Ureter (tissue), 1 donor: ENCODE measurements at places on chromosomes 5 and 9.

DNA sequence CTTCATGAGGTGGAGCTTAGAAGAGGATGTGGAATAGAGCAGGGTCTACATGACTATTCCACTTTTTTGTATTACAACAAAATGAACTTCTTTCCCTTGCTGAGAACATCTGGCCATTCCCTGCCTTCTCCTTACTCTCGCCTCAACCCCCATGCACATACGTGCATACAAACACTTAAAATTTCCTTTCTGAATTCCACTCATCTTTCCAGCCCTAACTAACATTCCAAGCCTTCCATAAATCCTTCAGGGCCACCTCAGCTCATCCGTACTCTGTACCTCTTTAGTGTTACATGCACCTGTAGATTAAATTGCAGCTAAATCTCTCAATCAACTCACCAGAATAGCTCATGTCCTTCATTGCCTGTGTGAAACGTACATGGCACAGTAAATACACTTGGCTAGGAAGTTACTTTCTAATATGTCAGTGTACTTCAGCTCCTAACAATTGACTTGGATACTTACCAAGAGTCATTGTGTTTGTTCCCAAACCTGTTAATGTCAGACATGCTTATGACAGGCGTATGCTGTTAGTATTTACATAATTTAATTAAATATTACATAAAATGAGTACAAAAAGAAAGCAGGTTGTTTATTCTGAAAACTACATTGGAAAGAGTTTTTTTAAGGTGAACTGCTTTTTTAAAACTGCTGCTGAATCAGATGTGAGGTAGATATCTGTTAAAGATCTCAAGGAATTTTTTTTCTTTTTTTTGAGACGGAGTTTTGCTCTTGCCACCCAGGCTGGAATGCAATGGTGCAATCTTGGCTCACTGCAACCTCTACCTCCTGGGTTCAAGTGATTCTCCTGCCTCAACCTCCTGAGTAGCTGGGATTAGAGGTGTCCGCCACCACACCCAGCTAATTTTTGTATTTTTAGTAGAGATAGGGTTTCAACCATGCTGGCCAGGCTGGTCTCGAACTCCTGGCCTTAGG is 55.7 kb downstream of the GLIS3 start:
- DNase-seq = no peak

DNA sequence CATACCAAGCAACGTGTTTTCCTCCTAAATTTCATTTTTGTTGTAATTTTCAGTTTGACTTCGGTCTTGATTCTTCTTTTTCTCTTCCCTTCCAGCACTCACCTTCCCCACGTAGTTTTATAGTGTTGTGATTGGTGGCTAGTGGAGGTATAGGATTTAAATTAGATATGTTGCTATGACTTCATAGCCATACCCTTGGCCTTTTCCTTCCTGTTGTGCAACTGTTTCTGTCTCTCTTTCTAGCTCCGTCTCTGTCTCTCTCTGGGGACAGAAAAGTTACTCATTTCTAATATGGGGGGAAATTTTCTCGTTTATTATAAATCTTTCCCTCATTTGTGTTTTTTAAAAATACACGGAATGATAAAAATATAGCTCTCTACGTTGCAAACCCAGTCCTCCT is 20.6 kb upstream of the C5orf24 start:
- no peak for DNase-seq

- no peak for DNase-seq
Measured at GRCh38 chr9:16571127-16571802, 299.2 kb downstream of the BNC2 start.

- DNase-seq = no peak
Measured at GRCh38 chr9:22214497-22215031, 205.5 kb upstream of the CDKN2B start.

DNA sequence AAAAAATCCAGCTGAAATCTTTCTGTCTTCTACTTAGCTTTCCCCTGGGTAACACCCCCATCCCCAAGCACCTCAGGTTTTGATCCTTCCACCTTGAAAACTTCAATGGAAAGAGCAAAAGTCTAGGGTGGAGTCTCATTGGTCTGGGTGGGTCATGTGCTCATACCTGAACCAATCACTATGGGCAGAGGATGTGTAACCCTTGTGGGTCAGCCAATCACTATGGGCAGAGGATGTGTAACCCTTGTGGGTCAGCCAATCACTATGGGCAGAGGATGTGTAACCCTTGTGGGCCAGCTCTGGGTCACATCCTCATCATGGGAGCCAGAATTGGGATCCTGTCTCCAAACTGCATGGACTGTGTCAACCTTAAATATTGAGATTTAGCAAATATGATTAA is 18.5 kb downstream of the NAIF1 start:
- DNase-seq = no peak

DNA sequence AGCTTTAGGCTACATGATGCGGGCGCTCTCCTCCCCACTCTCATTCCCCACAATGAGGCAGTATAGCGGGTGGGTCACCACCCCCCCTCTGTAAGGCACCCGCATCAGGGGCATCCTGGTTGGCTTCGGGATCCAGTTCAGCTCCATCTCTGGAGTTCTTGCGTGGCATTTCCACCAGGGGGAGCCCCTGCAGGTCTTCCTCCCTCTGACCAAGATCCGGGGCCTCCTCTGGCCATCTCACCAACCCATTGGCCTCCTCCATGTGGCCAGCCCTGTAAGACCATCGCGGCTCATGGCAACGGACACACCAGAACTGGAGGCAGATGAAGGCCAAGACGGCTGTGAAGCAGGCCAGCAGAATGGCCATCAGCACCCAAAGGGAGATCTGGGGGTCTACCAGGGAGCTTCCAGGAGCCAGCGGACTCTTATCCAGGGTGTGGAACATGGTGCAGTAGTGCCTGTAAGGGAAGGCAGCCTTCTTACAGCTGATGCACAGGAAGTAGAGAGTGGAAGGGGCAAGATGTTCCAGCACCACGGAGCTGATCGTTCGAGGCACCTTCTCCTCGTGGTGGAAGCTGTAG is 77.0 kb downstream of the CYFIP2 start:
- no peak for DNase-seq

GRCh38 chr5:116982035-116982434 is 407.4 kb upstream of the SEMA6A start:
- DNase-seq = no peak

- DNase-seq = no peak
Measured at GRCh38 chr5:143284002-143284401, 119.5 kb downstream of the NR3C1 start.

GRCh38 chr9:112059966-112060320 is 115.2 kb downstream of the SUSD1 start:
- DNase-seq = no peak

DNA sequence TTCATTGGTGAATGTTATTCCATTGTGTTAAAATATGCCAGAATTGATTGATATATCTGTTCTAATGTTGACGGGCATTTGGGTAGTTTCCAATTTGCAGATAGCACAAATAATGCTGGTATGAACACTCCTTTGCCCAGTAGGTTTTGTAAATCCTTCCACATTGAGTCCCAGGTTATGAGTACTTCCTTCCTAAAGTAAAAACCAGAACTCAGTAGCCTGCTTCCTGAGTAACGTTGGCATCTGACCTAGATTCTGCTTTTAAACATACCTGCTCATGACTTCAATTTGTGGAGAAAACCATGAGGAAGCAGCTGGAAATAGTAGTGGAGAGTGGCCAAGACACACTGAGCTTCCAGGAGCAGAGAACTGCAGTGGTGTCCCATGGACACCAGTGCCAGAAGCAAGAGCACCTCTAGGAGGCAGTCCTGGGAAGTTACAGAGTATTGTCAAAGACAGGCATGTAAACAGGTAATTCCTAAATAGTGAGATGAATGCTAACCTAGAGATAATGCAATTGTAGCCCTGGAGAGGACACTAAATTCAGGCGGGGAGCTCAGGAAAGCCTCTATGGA is 24.3 kb upstream of the RASGRF2 start:
- DNase-seq = no peak

GRCh38 chr5:88287846-88288527 is 19.3 kb upstream of the TMEM161B start:
- DNase-seq = no peak

- no peak for DNase-seq
Measured at GRCh38 chr9:128838338-128838737, 8.7 kb upstream of the SPOUT1 start.

- no peak for DNase-seq
Measured at GRCh38 chr5:24320643-24321042, 324.1 kb downstream of the CDH10 start.

DNA sequence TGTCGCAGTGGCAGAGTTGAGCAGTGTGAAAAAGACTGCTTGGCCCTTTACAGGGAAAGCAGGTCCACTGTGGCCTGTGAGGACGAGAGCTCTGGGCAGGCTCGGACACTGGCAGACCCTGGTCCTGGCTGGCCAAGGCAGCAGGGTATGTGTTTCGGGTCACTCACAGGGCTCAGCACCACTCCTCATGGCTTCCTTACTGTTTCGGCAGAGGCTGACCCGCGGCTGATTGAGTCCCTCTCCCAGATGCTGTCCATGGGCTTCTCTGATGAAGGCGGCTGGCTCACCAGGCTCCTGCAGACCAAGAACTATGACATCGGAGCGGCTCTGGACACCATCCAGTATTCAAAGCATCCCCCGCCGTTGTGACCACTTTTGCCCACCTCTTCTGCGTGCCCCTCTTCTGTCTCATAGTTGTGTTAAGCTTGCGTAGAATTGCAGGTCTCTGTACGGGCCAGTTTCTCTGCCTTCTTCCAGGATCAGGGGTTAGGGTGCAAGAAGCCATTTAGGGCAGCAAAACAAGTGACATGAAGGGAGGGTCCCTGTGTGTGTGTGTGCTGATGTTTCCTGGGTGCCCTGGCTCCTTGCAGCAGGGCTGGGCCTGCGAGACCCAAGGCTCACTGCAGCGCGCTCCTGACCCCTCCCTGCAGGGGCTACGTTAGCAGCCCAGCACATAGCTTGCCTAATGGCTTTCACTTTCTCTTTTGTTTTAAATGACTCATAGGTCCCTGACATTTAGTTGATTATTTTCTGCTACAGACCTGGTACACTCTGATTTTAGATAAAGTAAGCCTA is 15.7 kb downstream of the SQSTM1 start:
- DNase-seq = no peak

GRCh38 chr9:99783799-99784198 is 37.9 kb upstream of the NR4A3 start:
- no peak for DNase-seq

DNA sequence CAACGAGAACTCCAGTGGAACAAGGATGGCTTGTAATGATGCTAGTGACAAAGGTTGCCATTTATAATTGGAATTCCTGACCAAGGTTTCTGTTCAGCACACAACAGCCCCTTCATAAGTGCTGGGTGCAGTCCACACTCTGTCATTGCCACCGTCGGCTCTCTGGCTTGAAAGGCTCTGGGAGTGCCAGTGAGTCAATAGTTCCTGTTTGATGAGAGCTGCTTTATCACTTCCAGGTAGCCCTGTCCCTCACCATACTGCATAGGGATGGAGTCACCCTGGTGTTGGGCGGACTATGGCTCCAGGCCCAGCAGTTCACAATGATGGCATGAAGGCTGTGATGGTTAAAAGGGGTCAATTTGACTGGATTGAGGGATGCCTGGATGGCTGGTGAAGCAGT is 34.6 kb upstream of the SEMA4D start:
- DNase-seq = no peak

DNA sequence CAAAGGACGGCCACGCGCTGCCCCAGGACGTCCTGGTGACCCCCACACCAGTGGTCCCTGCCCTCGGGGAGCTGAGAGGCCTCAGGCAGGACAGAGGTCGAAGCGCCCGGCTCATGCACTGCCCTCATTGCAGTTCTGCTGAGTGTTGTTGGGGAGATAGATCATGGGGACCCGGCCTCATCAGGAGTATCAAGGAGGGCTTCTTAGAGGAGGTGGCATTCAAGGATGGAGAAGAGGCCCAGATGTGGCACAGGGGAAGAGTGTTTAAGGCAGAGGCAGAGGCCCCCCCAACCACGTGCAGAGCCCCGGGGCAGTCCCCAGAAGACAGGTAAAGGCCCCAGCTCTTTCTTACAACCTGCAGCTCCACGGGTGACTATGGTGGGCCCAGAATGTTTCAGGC is 26.2 kb downstream of the ASS1 start:
- DNase-seq = no peak

GRCh38 chr5:61398440-61398839 is 66.4 kb downstream of the ZSWIM6 start:
- DNase-seq = no peak

- DNase-seq = no peak
Measured at GRCh38 chr9:90848866-90849265, 47.2 kb downstream of the SYK start.

DNA sequence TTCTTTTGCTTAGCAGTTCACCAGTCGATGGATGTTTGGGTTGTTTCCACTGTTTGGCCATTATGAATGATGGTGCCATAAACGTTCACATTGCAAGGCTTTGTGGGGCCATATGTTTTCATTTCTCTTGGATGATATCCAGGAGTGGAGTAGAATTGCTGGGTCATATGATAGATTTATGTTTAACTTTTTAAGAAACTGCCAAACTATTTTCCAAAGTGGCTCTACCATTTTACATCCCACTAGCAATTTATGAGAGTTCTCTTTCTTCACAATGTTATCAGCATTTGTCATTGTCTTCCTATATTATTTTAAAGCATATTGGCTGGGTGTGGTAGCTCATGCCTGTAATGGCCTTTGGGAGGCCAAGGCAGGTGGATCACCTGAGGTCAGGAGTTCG is 5.2 kb downstream of the GPR107 start:
- DNase-seq = no peak

- no peak for DNase-seq
Measured at GRCh38 chr9:107942856-107943255, 453.3 kb upstream of the KLF4 start.

DNA sequence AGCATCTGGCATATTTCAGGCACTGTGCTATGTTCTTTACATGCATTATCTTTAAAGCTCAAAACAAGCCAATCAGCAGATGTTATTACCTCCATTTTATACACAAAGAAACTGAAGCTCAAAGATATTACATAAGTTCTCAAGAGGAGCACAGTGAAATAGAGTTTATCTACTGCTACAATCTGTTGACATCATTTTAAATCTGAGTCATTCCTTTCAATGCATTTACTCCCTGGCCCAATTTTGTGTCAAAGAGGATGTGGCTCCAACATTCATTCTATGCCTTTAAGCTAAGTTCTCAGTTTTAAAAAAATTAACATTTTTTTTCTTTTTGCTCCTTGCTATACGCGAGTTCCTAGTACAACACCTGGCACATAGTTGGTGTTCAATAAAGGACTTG is 486.3 kb upstream of the ZNF462 start:
- DNase-seq = no peak

- DNase-seq = no peak
Measured at GRCh38 chr5:64292611-64293215, 127.1 kb downstream of the RNF180 start.

DNA sequence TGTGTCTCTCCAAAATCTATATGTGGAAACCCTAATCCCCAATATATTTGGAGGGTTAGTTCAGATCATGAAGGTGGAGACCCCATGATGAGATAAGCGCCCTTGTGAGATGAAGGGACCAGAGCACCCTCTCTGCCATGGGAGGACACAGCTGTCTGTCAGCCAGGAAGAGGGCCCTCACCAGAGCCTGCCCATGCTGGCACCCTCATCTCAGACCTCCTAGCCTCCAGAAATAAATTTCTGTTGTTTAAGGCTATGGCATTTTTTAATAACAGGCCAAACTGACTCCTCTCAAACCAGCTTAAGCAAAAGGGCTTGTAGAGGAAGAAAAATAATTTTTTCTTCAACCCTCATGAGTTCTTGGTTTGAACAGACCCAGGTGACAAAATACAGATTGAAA is 79.2 kb upstream of the MAMDC2 start:
- DNase-seq = no peak

- DNase-seq = no peak
Measured at GRCh38 chr5:39650008-39650762, 225.4 kb upstream of the DAB2 start.

GRCh38 chr9:89497978-89498851 is at the start of gene SEMA4D:
Gene SEMA4D (minus strand): TSS chr9:89498113. CDS start chr9:89405456, 92,657 bp downstream.
- peak; percentile 87 for DNase-seq
